ENCODE measurements at places on chromosomes 12 and 14.

DNA sequence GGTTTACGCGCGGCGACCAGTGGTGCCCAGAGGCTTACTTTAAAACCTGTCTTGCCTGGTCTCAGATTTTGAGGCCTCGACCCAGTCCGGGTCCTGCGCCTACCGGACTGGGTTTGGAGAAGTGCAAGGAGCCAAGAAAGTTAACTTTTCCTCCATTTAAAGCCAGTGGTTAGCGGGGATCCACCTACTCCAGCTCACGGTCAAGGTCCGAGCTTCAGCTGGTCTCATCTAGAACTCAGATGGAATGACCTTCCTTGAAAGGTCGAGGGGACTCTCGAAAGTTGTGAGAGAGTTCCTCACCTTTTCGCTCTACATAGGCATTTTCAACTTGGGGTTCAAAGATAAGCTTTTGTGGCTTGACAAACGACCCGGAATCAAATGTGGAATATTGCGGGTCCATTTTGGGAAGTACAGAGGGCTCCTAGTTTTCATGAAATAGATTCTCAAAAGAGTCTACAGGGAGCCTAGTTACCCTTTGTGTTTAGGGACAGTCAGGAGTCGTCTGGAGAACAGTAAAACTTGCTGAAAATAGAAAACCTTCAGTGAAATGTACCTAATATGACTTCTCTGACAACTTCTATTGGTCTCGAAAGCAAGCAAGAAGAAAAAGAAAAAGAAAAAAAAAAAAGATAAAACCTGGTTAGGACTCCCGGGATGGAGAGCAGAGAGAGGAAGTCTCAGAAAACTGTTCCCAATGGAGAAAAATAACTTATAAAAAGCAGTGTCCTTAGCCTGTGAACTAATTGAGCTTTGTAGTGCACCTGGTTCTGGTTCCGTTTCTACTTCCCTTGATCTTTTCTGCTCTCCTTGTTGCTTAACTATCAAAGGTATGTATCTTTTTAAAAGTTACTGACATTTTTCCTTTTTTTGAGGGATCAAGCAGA lies 1.4 kb downstream of the KCNMB4 start:
- no peak for DNase-seq

GRCh38 chr14:67461341-67461985 lies 27.1 kb downstream of the TMEM229B start:
- no peak for DNase-seq

DNA sequence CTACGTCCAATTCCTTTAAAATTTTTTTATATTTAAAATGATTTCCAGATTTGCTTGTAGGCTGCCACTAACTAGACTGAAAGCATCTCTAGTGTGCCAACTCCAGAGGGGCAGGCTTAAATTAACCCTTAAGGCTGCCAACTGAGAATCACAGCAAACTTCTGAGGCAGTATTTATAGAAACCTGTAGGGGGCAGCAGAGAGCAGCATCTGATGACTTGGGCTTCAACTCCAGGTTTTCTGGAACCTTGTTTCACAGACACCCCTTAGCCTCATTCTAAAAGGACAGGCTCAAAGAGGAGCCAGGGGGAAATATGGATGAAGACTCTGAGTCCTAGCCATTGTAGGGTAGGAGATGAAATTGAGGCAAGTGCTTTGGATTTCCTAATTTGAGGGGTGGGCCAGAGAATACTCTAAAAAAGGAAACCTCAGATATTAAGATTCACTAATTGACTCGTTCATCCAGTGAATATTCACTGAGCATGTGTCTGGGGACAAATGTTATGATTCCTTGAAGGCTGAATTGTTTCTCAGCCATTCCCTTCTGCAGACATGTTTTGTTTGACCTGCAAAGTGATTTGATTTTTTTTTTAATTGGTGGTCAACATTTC lies 63.3 kb upstream of the HSPB8 start:
- peak; percentile 47 for DNase-seq

DNA sequence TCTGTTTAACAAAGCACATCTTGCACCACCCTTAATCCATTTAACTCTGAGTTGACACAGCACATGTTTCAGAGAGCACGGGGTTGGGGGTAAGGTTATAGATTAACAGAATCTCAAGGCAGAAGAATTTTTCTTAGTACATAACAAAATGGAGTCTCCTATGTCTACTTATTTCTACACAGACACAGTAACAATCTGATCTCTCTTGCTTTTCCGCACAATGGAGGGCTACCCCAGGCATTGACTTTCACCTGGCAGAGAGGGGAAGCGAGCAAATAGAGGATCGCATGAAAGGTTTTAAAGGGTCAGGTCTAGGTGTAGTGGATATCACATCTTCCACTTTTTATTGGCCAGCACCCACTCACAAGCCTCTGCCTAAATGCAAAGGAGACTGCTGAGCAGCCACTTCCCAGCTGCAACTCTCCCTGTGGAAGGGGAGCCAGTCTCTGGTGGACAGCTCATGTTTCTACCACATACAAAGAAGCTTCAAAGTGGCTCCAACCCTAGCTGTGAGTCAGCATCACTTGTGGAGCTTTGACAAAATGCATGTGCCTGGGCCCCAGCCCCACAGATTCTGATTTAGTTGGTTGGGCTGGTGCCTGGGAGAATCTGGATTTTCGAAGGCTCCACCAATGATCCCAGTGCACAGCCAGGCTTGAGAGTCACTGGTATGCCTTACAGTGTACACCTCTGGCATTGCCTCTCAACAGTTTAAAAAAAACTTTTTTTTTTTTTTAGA lies 7.2 kb upstream of the FNTB start:
- DNase-seq: no peak

- DNase-seq: no peak
Observed at GRCh38 chr14:75411214-75411540, 16.6 kb upstream of the JDP2 start.

GRCh38 chr12:116426391-116427136 lies 132.6 kb upstream of the MAP1LC3B2 start:
- peak; percentile 47 for DNase-seq

DNA sequence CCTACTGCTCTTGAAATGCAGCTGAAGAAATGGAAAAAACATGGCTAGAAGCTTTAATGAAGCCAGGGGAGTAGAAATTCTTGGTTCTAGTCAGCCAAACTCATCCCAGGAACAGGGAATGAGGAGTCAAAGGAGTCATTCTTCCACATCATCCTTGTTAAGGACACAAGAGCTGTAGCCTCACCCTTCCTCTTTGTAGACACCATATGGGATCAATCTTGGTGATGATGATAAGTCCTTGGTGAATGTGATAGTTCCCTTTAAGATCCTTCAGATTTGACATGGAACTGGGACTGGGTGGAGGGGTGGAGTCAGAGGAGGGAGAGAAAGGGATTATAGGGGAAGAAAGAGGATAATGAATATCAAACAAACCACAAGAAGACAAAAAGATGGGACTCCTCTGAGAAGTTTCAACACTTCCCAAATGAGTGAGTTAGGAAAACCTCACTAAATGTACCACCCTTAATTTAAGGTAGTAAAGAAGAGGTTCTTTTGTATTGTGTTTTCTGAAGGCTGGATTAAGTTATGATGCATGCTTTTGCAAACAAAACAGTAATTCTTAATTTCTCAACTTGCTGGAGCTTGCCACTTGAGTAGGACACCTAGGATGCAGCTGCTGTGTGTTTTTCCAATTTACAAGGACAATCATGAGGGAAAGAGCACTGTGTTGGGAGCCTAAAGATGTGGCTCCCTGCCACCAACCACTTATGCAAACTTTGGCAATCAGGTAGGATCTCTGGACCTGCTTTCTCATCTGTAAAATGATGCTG lies 104.0 kb downstream of the WIF1 start:
- no peak for DNase-seq

DNA sequence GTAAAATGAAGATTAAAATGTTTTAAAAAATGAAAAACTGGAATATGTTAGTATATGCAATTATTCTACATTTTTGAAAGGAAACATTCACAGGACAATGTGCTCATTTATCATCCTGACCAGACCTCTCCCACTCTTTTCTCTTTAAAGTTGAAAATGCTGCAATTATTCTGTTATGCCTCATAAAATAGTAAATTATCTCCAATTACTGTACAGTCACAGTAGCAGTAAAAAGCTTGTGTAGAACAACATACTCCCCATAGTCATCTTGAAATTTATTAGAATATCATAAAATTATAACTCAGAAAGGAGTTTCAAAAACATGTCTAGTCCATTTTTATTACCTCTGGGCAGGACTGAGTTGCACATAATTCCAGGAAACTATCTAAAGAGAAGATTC lies 250.3 kb downstream of the SYT1 start:
- DNase-seq: no peak

DNA sequence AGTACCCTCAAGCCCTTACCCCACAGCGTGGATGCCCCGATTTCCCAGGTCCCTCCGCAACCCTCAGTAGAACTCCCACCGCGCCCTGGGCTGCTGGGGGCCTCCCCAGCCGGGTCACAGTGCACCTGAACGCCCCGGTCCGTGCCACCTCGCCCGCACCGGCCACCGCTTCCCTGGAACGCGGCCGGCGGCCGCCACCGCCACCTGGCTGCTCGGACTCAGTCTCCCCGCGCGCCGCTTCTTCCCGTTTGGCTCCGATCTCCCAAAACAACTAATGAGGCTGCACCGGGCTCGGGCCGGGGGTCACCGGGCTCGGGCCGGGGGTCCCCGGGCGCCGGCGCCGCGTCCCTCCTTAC lies 1.0 kb downstream of the ITPK1 start:
- no peak for DNase-seq

- no peak for DNase-seq
Observed at GRCh38 chr12:104974626-104975290, 11.4 kb upstream of the NOPCHAP1 start.

- DNase-seq: no peak
Observed at GRCh38 chr14:33899723-33900341, 51.0 kb downstream of the EGLN3 start.

- no peak for DNase-seq
Observed at GRCh38 chr14:71398450-71398849, 491.2 kb downstream of the PCNX1 start.

GRCh38 chr12:76264611-76265012 lies 83.6 kb downstream of the BBS10 start:
- no peak for DNase-seq

DNA sequence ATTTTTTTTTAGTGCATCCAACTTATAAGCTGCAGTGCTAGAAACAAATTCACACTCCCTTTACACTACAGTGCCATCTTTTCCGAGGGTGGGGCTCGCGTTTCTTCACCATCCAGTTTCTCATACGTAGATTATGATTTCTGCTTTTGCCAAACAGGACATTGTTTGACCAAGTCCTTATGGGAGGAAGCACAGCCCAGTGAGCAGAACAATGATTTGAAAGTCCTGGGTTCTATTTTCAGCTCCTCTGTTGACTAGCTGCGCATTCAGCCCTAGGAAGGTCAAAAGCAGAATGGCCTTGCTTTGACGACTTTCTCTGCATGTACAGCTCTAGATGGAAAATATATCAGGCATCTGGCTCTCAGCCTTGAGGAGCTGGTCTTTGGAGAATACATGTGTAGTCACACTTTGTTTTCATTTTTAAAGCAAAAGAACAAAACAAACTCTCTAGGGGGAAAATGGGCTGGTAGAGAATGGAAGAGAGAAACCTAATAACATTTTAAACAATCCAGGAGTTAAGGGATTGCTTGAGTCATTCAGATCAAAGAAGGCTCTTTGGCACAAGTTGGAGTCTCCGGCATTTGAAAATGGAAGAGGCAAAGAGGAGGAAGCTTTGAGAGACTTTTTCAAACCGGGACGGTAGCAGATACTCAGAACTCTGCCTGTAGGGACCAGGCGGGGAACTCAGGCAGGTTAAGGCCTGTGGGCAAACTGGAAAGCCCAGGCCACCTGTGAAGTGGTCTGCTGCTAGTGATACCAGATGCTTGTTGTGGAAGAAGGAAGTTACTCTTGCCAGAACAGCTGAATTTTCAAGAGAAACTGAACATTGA lies 257.3 kb upstream of the PLEKHG7 start:
- no peak for DNase-seq

DNA sequence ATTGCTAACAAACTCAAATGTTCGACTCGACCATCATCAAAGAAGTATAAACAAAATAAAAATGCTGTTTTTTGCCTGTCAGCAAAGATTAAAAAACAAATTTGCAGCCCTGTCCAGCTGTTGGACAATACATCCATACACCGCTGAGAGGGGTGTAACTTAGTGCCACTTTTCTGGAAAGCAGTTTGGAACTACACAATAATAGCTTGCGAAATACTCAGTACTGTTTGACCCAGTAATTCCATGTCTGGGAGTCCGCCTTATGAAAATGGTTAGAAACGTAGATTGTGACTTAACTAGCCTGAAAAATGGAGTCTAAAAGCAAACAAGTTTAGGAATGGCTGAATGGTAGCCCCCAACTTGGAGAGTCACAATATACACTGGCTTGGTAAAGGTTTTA lies 6.4 kb downstream of the USP30 start:
- DNase-seq: no peak

Data from LoVo (cell line).